Suppressor macrophage (primary cell): ENCODE measurements at places on chromosomes 1 and 21.

GRCh38 chr1:216892581-216893160, 169.4 kb upstream of the ESRRG start:
- no peak for DNase-seq

DNA sequence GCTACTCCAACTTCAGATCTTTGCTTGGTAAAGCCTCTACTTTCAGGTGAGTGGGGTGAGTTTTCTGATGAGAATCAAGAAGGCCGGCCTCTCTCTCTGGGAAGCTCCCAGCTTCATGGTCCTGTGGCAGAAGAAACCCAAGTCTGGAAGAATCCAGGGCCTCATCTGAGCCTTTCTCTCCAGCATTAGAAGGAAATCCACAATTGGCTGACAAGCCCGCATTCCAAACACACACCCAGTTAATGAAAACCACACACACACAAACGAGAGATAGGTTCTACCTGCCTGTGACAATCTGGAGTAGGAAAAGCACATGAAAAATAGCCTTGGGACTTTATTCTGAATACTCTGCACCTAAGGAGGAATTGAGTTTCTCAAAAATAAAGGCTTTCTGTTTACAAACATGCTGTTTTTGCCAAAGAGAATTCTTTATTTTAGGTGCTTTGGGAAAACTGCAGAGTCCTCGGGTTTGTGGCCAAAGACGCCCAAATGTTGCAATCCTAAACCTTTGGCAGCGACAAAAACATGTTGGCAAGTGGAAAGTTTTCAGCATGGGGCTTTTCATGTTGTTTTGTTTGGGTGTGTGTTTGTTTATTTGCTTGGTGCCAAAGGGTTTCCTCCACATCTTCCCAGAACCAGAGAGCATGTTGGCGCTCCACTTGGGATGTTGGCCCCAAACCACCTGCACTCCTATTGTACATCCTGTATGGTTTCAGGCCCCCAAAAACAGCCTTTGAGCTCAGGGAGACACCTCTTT, 216.2 kb downstream of the SETD4 start:
- no peak for DNase-seq

- DNase-seq = no peak
These were observed 40.8 kb upstream of the KIRREL1 start for GRCh38 chr1:157952601-157953000.

DNA sequence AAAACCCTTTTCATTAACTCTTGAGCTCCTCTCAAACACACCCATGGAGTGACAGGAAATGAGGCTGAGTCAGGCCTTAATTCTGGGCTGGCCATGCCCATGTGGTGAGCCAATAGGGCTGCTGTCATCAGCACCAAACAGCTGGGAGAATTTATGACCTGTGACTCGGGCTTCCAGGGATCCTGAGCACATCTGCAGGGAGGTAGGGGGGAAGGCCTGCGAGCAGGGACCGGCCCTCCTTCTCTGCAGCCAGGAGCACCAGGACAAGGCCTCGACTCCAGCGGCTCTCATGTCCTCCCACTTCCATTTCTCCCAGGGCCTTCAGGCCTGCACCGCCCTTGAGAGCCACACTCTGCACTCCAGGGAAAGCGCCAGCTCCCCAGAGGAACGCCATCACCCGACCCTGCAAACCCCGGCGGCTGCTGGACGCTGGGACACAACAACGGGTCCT, 14.6 kb downstream of the RIPK4 start:
- DNase-seq = peak; percentile 17

DNA sequence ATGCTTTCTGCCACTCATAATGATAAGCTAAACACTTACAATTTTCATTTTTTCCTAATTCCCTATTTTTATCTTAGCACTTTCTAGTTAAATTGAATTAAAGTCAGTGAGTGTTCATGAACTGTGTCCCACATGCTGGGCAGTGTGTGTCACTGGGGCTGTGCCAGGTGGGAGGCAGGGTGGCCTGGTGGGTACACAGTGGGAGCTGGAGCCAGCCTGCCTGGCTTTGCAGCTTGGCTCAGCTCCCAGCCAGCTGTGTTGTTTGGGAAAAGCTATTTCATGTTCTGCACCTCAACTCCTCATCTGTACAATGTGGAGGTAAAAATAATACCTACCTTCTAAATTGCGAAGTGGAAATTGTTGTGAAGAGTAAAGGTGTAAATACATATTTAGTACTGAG, 238.4 kb downstream of the PLA2G4A start:
- DNase-seq = no peak

DNA sequence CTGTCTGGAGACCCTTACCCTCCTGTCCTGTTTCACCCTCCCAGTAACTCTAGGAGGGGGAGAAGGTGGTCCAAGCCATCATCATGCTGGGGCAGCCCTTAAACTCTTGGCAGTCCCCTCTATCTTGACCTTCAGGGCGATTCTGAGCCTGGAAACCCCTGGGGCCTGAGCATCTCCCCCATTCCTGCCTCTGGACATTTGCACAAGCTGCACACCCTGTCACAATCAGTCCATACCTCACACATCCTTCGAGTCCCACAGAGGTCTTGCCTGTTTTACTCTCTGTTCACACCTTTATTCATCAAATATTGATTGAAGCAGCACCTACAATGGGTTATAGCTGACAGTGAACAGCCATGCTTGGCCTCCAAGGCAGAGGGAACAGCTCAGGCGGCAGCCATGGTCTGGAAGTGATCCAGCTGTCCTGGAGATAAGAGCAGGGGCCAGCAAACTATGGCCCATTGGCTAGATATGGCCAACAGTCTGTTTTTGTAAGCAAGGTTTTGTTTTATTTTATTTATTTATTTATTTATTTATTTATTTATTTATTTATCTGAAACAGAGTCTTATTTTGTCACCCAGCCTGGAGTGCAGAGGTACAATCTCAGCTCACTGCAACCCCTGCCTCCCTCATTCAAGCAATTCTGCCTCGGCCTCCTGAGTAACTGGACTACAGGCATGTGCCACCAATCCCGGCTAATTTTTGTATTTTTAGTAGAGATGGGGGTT, 7.1 kb upstream of the FAM131C start:
- DNase-seq = no peak
